ENCODE measurements at places on chromosomes 2 and 18.

DNA sequence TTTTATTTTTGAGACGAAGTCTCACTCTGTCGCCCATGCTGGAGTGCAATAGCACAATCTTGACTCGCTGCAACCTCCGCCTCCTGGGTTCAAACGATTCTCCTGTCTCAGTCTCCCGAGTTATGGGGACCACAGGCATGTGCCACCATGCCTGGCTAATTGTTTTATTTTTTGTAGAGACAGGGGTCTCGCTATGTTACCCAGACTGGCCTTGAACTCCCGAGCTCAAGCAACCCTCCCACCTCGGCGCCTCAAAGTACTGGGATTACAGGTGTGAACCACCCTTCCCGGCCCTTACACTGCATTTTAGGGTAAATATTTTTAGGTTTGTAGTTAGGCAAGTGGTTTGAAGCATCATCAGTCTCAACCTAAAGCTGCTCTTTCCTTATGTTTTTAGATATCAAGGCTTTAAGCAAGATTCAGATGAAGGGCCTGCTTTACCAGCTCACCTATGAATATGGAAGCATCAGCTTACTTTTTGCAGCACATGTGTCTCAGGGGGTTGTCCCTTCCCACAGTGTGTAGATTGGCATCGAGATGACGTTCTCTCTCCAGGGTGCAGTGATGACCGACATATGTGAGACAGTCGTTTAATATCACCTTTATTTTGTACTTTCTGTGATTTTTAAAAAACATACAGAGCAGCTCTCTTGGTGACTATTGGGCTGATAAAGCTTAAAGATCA, 47.2 kb downstream of the ATIC start:
- no peak for DNase-seq

- no peak for DNase-seq
These were observed 713.9 kb upstream of the CDH2 start for GRCh38 chr18:28890791-28891190.

GRCh38 chr18:45066210-45066609, 385.5 kb downstream of the SETBP1 start:
- DNase-seq, result no peak

DNA sequence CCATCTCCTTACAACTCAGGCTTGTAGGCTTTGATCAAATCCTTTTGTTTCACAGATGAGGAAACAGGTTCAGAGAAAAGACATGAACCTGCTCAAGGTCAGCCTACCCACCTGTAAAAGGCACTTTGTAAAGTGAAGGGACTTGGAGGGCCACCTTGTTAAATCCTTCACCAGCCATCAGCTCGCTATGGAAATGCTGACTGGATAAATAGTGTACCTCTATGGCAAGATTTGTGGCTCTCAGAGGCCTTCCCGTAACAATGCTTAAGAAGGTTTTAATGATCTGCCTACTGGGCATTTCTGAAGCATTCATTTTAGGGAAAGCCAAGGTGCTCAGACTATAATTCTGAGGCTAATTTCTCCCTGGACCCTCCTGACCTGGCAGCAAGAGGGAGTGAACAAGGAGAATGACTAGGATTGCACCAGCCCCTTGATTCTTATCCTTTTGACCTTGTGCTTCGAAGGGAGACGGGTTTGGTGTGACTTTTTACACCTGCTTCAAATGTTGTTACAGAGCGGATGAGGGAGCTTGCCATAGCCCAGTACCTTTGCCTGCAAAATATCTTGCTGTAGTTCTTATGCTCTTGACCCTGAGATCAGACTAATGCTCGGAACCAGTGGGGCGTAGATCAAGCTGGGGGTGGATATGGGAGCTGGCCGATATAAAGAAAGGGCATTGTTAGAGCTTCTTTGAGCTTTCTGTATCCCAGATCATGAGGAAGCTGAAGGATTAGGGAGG, 90.9 kb upstream of the CXCR4 start:
- DNase-seq, result no peak

GRCh38 chr2:168008646-168009195, 238.7 kb downstream of the STK39 start:
- DNase-seq, result no peak

DNA sequence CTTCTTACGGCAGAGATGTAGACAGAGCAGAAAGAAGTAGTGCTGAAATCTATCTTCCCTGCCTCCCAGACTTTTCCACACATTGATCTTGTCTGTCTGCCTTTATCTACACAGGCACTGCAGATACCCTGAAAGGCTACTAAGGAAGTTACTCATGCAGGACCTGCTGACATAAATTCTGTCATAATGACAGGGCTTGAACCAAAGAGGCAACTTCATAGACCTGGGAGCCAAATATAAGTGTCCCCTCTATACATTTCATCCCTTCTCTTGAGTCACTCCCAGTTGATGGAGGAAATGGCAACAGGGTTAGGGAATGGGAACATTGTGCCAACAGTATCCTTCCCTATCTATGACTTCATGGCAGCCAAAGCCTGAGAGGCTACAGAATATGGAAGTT, 157.5 kb downstream of the TNS1 start:
- DNase-seq, result no peak

DNA sequence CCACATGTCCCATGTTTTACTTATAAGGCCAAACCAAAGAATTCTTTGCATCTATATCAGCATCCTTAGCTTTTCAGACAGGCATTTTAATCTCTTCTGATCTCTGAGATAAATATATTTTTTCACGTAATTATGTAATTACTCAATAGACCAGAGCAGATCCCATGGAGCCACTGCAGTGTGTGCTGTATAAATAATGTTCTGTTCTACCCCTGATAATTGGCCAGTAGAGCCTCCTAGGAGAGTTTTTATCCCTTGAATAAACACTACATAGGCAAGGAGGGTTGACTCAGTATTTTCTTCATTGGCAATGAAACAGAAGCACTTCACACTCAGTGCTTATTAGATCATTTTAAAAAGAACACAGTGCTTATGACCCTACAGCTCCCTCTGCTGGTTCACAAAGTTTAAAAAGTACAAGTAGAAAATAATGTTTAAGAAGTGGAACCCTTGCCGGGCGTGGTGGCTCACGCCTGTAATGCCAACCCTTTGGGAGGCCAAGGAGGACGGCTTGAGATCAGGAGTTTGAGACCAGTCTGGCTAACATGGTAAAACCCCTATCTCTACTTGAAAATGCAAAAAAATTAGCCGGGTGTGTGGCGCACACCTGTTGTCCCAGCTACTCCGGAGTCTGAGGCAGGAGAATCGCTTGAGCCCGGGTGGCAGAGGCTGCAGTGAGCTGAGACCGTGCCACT, 91.9 kb downstream of the PPP1R1C start:
- DNase-seq, result peak; percentile 13

DNA sequence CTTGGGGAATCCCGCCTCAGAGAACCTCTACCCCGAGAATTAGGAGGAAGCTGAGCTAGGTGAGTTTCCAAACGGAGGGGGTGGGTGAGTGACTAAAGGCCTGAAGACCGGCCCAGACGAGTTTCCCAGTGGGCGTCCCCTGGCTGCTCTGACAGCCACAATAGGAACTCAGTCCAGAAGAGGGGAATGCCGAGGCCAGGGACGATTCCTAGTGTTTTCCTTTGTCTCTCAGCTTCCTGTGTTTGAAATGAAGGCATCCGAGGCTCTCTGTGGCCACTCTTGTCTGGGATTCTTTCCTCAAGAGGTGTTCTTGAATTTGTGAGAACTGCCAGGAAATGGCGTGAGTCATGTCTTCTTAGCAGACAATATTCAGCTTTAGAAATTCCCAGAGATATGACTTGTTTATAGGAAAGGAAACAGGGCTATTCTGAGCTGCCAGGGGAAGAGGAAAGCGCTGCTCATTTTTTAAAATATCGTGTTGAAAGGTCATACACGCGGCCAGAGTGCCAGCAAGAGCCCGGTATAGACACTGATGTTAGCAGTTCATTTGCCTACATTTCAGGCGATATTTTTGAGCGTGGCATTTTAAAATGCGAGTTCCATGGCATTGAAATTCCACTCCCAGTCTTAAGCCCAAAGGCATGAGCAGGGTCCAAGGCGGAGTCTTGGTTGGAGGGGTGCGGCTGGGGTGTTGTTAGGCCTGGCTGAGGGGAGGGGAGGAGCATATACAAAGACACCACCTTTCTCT, 169.1 kb upstream of the KLF7 start:
- no peak for DNase-seq

- no peak for DNase-seq
These were observed 485.2 kb upstream of the REG3G start for GRCh38 chr2:78540255-78540654.

- DNase-seq, result no peak
These were observed 140.3 kb downstream of the TRIB2 start for GRCh38 chr2:12856934-12857601.

DNA sequence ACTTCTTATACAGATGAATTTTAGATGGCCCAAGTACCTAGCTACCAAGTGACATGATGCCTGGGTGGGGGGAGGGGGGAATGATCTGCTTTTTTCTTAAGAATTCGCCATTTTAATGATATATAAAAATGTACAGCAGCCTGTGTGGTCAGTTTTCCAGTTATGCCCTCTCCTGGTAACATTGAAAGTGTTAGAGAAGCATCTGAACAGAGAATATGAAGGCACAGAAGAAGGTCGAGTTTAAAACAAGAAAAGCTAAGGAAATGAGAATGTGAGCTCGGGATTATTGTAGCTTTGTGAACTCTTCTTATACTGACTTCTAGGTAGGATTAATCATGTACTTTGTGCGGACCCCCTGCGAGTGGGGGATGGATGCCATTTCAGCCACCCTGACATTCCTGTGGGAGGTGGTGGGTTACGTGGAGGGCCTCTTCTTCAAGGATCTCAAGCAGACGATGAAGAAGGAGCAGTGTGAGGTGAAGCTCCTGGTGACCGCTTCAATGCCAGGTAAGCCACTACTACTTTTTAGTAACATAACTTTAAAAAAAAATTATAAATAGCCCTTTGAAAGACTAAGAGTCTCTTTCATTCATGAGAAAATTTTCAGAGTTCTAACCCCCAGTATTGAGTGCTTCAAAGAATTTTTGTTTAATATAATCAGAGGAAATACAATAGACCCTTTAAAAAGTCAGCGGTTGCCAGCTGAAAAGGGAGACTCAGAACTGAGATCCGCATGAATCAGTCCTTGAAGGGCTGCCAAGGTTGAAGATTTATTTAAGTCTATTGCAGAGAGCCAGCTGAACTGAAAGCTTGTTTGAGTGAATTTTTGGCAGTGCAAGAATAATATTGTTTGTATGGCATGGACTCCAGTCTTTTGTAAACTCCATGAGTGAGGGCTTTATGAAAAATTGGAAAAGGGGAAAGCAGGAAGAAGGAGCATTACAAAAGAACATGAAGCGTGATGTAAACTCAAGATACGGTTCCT, 68.6 kb upstream of the RPE start:
- DNase-seq, result no peak

GRCh38 chr18:9079818-9080528, 22.5 kb upstream of the NDUFV2 start:
- DNase-seq, result no peak

GRCh38 chr2:88684519-88684918, 7.0 kb upstream of the RPIA start:
- DNase-seq, result no peak

DNA sequence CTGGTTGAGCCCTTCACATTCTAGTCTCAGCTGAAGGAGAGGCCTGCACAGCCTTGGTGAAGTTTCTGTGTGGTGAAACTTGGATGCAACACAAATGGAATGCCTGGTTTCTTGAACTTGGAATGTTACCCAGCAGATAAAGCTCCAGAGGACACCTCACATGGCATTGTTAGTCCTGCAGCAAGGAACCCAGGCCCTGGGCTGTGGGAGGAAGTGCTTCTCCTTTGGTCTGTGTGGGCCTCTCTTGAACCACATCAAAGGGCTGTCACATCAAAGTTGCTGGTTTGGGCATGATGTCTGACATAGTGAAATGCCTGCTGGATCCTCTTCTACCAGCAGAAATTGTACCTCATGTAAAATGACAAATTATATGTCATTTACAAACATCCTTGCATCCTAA, 198.5 kb downstream of the FHOD3 start:
- no peak for DNase-seq

GRCh38 chr18:11259469-11260150, 110.2 kb upstream of the PIEZO2 start:
- DNase-seq, result no peak

GRCh38 chr2:235954281-235954680, 213.9 kb downstream of the GBX2 start:
- DNase-seq, result no peak

DNA sequence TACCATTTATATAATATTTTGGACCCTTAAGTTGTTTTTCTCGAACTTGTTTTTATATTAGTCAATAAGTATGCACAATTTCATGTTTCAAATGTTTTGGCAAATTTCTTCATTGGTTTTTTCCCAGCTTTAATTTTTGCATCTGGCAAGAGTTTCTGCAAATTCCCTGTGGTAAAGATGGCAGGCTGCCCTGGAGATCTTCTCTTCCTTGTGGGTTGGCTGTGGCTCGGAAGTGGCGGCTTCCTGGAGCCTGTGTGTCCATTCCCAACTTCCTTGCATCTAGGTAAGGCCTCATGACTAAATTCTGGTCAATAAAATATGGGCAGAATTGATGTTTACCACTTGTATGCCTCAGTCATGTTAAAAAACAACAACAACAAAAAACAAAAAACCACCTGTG, 818.6 kb downstream of the EPHA4 start:
- no peak for DNase-seq

DNA sequence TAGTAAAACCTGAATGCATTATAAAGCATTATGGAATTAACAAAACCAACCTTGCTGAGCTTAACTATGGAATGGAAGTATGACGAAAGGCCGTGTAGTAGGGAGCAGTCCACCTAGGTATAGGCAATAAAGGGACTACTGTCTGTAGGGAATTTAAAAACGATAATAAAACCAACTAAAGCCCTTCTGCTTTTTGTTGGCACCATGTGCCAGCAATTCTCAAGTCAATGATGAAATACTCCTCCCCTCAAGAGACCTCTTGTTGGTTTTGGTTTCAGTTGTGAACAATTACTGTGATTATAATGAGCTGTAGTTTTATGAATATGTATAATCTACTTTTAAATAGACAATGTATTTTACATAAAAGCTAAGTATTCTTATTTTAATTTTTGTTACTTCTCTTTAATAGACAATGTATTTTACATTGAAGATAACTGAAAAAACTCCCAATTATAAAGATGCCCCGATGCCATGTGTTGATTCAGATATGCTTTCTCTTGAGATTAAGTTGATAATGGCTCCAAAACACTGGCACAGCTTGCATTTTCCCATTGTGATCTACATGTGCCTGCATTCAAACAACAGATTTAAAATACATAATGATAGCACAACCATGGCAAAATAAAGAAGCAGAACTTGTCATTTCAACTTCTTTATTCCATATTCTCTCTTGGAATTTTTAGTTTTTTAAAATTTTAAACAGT, 55.5 kb upstream of the ZDBF2 start:
- no peak for DNase-seq

GRCh38 chr2:38060236-38061018, 15.5 kb downstream of the CYP1B1 start:
- DNase-seq, result no peak

Measured in hematopoietic multipotent progenitor cell treated with erythropoietin and hydrocortisone succinate and interleukin-3 and kit ligand, for 15 days (in vitro differentiated cells).